ENCODE measurements at places on chromosomes 2 and 18.

- DNase-seq = no peak
Measured at GRCh38 chr2:97900806-97901205, 94.9 kb downstream of the TMEM131 start.

- no peak for DNase-seq
Measured at GRCh38 chr2:211437396-211437795, 881.0 kb downstream of the CPS1 start.

DNA sequence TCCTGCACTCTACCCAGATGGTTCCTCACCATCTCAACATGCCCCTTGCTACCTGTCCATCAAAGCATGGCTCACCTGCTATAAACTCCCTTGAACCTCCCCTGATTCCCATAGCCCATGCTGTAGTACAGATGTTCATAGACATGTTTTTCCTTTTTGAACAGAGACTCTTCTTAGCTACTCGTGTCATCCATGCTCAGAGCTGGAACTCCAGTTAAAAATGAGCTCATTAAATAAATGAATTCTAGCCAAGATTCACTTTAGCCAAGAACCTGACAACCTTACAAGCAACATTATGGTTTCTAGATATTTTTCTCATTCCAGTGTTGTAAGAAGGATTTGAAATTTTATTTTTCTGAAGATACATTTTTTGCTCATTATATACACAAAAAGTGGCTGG lies 65.0 kb downstream of the SCG2 start:
- no peak for DNase-seq

DNA sequence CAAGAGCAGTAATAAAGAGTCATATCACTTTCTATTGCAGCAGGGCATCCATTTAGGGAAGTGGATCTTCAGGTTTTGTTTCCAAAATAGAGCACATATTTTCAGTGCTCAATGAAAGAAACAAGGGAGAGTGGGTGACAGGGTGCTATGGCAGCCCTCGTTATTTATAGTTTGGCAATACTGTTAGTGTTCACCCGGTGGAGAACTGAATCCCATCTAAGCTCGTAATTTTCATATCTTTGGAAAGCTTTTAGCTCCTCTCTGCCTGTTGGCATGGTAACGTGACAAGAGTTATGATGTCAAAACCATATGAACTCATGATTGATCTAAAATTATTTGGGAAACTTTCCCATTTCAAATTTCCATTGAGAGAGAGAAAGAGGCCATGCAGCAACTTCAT lies 331.9 kb downstream of the LRRTM1 start:
- DNase-seq = no peak

GRCh38 chr2:217995731-217996231 lies 7.0 kb downstream of the TNS1 start:
- DNase-seq = no peak

- DNase-seq = peak; percentile 82
Measured at GRCh38 chr2:5365871-5366461, 326.2 kb upstream of the SOX11 start.

- no peak for DNase-seq
Measured at GRCh38 chr2:153043385-153043784, 325.0 kb downstream of the ARL6IP6 start.

GRCh38 chr2:214226061-214226460 lies 184.8 kb upstream of the VWC2L start:
- DNase-seq = no peak

DNA sequence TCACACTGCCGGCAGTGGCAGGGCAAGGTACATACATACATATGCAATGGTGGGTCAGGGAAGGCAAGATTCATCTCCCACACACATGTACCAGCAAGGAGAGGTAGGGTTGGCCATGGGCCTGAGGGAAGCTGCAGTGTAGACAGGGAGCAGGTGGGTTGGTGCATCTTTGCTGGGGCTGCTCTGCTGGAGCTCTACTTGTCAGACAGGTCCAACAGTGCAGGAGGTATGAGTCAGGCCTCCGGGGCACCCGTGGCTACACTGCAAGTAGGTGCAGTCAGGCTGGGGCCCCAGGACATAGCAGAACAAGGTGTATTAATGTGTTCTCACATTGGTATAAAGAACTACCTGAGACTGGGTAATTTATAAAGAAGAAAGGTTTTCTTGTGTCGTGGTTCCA lies 281.1 kb upstream of the COL3A1 start:
- DNase-seq = no peak

DNA sequence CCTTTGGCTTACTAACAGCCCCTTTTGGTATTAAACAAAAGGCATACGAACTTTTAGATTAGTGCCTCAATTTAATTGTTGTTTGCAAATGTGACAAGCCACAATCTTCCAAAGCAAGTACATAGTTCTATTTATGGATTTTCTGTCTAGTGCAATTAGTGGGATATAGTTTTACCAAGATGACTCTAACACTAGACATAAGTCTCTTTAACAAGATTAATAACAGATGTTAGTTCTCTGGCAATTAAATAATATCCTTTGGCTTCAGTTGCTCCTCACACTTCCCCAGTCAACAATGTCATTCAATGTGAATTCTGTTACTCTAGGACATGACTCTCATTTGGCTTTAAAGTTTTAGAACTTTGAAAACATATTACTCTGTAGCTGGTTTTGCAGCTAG lies 16.7 kb upstream of the MC4R start:
- no peak for DNase-seq

GRCh38 chr2:183035298-183035953 lies 2.8 kb downstream of the NCKAP1 start:
- DNase-seq = no peak

- no peak for DNase-seq
Measured at GRCh38 chr18:59323931-59324622, 5.6 kb upstream of the CPLX4 start.

- DNase-seq = no peak
Measured at GRCh38 chr18:45493830-45494229, 121.4 kb upstream of the SLC14A2 start.

GRCh38 chr2:107669335-107669734 lies 157.4 kb upstream of the RGPD4 start:
- no peak for DNase-seq

DNA sequence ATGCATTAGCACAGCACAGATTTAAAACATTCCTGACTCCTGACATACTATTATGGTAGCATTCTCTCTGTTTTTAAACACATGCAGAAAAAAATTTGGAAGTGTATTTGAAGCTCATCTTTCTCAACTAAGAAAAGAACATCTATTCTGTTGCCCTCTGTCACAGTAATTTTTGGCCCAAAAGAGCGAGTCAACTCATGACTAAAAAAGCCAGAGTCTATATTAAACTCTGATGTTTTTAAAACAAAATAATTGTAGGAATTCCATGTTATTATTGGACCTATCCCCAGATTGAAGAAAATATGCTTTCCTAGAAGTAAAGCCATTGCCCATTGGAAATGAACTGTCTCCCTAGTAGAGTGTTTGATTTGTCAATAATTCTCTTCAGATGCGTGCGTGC lies 96.7 kb downstream of the CRIM1 start:
- no peak for DNase-seq

DNA sequence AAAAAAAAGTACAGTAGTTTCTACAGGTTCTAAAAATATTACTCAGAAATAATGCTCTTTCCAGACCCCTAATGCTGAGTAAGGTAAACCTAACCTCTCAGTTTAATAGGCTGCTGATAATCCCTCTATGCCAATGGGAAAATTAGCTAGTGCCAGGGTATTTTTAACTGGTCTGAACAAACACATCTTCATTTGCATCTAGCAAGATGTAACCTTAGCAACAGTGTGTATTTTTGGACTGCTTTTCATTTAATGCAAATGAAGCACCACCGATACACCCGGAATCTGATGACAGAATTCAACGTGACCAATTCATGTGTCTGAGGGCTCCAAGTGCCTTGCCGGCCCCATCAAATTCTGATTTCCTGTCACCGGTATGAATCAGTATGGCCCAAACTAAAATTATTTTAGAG lies 47.4 kb upstream of the CYRIA start:
- no peak for DNase-seq

- no peak for DNase-seq
Measured at GRCh38 chr2:140539242-140539875, 1591.5 kb downstream of the LRP1B start.

GRCh38 chr18:54163453-54163852 lies 61.0 kb downstream of the MBD2 start:
- DNase-seq = no peak

DNA sequence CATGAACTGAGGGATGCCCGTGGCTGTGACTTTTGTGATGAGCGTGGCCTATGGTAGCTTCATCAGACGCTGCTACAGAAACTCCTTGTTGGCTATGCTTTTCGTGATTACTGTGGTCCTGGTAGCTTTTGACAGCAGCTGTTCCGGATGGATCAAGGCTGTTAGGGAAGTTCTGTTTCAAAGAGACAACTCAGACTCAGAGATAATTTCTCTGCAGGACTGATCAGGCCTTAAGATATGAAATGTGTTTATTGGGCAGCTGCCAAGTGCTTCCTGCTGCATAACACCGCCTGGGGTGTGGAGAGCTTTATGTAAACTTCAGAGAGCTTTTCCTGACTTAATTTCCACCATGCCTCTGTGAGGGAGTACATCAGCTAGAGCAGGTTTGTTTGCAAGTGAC lies 243.8 kb downstream of the TSN start:
- DNase-seq = no peak

- no peak for DNase-seq
Measured at GRCh38 chr2:112828251-112828691, 8.3 kb downstream of the IL1B start.

- DNase-seq = no peak
Measured at GRCh38 chr2:171798156-171798820, 95.8 kb downstream of the SLC25A12 start.

DNA sequence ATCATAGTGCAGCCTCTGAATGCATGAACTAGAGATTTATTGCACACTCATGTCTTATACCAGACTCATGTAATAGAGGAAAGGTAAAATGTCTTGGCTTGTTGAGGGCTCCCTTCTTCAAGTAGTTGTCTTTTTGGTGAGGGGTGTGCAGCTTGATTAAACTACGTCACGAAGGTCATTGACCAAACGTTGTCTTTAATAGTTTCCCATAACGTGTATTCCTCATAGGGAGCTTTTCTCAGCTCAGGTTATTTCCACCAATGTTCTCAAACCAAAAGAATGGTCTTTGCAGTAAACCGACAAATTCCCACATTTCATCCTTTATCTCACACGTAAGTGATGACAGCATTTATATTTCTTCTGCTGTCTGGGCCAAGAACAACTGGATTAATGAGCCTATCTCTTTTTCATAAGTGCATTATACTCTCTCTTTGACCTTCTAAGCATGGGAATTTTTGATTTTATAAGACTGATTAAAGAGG lies 547.7 kb upstream of the ZEB2 start:
- no peak for DNase-seq

- DNase-seq = no peak
Measured at GRCh38 chr2:15677141-15677843, 85.6 kb downstream of the DDX1 start.

- no peak for DNase-seq
Measured at GRCh38 chr2:162258686-162259085, 15.4 kb upstream of the FAP start.

GRCh38 chr2:158969162-158969714 lies 798 bp downstream of the TANC1 start:
- no peak for DNase-seq

DNA sequence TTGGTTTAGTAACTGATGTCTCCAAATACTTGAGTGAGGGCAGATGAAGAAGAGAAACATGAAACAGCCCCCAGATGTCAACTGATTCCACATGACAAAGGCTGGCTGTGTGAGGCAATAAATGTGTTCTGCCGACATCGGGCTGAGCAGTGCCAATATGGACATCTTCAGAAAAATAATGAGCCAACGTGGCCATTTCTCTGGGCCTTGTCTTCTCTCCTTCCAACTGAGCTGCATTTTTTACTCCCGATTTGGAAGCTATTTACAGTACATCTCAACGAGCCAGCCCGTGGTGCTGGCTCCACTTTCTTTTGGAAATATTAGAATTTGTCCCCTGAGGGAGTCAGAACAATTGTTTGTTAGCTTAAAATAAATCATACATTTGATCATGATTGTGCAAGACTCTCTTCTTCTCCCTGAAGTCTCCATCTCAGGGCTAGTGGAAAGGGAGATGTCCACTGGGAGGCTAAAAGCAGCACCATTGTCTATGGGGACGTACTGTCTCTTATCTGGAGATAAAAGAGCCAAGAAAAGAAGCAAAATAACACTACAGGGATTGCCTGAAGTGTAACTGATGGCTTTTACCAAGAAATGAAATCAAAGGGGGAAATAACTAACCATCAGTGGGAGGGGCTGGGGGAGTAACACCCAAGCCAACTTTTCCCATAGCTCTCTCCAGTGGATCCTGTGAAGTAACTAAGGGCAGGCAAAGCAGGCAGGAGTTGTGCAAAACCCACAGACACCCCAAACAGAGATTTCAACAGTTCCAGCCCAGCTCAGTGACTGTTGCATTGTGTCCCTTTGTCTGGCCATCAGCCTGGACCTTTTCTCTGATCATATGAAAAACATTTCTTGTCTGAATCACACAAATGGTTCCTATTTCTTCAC lies 114.8 kb downstream of the RDH14 start:
- DNase-seq = no peak

GRCh38 chr2:126761981-126762878 lies 106.3 kb downstream of the GYPC start:
- DNase-seq = no peak

DNA sequence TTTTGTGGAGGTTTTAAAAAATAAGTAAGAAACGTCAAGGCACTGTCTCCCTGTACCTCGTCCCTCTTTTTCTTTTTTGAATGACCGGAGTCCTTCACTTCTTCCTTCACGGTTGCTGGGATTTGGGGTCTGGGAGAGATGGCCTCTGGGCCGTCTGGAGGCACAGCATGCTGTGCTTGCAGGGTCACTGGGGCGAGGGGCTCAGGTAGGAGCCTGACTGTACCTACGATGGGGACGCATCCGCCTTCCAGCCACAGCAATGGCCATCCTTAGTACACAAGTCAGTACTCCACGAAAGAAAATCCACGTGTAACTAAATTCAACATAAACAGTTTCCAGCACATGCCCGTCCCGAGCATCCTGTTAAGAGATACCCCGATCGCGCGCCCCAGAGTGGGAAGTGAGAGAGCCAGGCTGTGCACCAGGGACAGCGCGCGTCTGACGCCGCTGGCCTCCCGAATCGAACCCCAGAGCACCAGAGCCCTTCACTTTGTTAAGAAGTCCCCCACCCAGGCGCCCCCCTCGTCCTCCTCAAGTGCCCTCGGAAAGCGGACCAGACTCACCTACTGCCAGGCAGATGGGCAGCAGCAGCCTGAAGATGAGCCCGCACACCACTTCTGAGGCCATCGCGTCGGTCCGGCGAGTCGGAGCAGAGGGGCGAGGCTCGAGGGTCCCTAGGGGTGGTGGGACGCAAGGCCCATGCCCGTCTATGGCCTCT lies 1.2 kb downstream of the PIEZO2 start:
- DNase-seq = no peak

- no peak for DNase-seq
Measured at GRCh38 chr2:235105821-235106359, 154.1 kb downstream of the SH3BP4 start.

DNA sequence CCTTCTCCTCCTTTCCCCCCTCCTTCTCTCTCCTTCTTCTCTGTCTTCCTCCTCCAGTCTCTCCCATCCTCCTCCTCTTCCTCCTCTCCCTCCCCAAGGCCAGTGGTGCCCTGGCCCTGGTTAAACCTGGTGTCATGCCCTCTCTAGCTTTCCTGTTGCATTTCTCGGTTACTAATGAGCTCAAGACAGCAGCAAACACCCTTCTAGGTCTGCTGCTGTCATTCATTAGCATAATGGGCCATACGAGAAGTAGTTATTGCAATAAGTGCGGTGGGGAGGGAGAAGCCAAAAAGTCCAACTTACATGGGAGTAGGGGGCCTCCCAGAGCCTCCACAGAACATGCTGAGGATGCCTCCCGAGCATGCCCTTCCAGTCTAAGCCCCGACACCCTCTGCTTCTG lies 177.2 kb downstream of the CELF4 start:
- DNase-seq = no peak

- DNase-seq = no peak
Measured at GRCh38 chr2:24892928-24893327, 27.1 kb downstream of the ADCY3 start.
